ENCODE measurements at places on chromosomes 5 and 9. TPM values are rescaled to one million over a fixed set of nuclear protein-coding genes. Genes with fewer than 3 reads are reported as not detected.

DNA sequence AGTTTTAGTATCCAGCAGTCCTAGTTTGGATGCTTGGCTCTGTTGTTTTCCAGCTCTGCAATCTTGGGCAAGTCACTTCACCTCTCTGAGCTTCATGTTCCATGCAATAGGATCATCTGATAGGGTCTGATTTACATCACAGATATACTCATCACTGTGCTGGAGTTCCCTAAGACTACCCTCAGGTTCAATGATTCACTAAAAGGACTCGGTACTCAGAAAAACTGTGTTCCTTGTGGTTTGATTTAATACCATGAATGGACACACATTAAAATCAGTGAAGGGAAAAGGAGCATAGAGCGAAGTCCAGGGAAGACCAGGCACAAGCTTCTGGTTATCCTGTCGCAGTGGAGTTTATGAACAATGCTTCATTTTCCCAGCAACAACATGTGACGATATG lies 119.9 kb upstream of the EFNA5 start:
- DNase-seq = no peak

DNA sequence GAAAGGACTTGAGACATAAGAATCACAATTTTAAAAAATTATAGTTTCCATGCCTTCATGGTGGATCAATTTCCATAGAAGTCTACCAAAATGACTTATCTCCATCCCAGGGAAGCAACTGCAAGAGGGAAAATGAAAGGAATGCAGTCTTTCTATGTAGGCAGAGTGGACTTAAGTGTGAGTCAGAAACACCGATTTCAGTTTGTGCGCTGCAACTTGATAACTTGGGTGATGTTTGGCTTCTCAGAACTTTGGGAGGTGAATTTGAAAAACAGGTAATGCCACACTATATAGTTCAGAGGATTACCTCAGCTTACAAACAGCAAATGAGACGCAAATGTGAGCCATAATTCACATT lies 708 bp upstream of the CSNK1G3 start:
- DNase-seq = no peak

GRCh38 chr9:108419379-108419778 lies 436.4 kb downstream of the ACTL7B start:
- DNase-seq = no peak

- DNase-seq = no peak
Observed at GRCh38 chr9:3271581-3271980, 254.2 kb downstream of the RFX3 start.

DNA sequence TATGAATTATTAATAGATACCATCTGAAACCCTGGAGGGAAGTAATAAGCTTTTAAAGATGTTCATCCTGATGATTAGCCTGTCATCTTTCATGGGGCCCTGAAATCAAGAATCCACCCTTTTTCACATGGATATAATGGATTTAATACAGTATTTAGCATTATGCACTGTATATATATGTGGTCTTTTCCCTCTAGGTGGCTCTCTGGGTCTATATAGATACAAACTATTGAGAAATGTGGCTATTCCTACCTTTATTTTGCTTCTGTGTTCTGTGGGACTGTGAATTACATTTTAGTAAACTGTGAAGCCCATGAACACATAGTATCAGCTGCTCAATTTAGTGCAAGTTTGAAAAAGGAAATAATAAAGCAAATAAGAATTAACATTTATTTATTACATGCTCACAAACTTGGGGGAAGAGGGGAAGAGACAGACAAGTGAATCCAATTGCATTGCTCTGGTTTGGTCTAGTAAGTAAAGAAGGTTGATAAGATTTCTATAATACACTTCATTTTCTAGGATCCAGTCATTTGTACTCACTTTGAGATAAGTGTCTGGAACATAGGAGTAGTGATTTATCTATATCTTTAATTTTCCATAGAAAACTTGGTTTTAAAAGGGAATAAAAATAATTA lies 112.2 kb downstream of the SCAMP1 start:
- no peak for DNase-seq

- no peak for DNase-seq
Observed at GRCh38 chr9:99818500-99818899, 3.2 kb upstream of the NR4A3 start.

- DNase-seq = no peak
Observed at GRCh38 chr9:38737246-38737645, 17.3 kb upstream of the FAM240B start.

- no peak for DNase-seq
Observed at GRCh38 chr5:38011668-38012188, 171.9 kb upstream of the GDNF start.

DNA sequence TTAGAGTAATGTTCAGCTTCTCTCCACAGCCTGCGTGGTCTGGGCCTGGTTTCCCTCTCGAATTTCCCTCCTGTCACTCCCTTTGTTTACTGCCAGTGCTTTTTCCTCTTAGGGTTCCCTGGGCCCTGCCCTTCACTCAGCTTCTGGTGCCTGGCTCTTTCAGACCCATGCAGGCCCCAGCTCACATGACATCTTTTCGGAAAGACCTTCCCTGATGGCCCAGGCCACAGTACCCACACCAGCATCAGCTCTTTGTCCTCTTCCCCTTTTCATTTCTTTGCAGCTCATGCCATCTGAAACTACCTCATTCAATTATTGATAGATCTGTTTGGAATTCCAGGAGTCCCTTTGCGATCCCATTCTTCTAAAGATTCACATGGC lies 68.1 kb upstream of the ABL1 start:
- DNase-seq = no peak

DNA sequence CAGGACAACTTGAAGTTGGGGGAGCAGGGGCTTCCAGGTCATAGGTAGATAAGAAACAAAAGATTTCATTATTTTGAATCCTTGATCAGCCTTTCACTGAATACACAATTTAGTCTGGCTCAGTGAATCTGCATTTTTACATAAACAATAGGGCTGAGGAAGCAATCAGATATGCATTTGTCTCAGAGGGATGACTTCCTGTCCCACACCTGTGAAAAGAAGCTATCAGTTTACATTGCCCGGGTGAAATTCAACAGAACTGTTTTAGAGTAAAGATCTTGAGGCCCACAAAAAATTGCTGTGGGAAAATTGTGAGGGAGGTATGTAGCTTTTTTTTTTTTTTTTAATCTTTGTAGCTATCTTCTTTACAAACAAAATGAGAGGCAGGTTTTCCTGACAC lies 38.3 kb downstream of the DNAJB5 start:
- no peak for DNase-seq

DNA sequence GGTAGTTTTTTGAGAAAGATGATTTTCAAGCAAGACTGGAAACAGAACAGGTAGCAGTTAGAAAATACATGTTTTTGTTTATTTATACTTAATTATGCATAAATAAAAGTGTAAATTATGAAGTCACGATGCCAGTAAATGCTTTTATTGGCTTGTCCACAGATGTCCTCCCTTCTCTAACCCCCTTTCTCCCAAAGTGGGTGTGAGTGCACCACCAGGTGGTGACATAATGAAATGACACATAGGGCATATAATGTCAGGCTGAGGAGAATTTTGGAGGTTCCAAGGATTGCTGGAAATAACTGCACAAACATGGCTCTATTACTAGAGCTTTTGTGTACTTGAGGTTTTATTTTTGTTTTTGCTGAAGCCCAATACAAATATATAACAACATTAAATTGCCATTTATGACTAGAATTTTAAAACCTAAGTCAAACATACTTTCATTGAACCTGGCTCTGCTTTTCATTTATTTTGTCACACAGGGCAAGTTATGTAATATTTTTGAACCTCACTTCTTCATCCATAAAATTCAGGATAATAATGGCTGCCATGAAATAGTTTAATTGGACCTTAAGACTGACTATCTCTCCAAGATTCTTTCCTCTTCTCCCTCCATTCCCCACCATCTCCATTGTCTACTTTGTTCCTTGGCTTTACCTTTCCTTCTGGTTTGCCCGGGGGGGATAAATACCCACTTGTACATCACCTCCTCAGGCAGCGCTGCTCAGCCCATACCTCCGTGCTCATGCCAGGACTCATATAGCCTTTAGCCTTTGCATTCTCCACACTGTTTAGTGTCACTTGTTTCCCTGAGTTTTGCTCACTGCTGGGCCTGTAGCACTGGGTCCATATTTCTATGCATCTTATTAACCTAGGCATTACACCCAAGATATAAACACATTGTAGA lies 168.8 kb downstream of the PDE4D start:
- peak; percentile 31 for DNase-seq

- no peak for DNase-seq
Observed at GRCh38 chr9:34582787-34583186, 6.7 kb downstream of the CNTFR start.

DNA sequence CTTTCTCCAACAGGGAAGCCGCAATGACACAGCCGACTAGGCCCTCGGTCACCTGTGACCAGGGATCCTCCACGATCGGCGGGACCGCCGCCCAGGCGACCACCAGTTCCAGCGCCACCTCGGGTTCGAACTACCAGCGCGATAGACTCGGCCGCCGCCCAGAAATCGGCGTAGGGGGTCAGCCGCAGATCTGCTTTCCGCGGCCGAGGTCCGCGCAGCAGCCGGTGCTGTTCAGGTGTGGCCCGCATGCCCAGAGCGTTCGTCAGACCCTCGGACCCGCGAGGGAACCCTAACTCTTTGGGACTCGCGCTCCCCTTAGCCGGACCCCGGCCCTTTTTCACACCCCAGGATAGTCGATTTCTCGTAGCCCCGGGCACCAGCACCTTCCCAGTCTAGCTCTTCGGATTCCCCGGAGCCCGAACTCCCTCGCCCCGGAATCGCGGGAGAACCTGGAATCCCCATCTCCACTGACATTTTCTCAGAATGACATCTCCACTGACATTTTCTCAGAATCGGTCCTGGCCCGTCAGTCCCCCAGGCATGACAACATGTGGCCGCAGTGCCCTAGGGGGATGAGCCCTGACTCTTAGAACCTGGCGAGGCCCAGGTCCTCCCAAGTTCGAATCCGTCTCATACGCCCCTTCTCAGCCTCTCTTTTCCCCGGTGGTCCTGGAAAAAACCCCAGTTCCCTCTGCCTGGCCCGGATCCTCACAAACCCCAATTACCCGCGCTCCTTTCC lies 428 bp downstream of the C5orf52 start:
- DNase-seq = no peak

Gene RLN2
- total RNA-seq = 4.9 TPM

Gene IL4
- 0.77 TPM for total RNA-seq

Gene NEUROG1
- not detected for total RNA-seq

Gene GLIPR2
- total RNA-seq = 13.7 TPM

Gene SHISAL2B
- total RNA-seq = not detected

Gene SHC3
- not detected for total RNA-seq

Gene GARNL3
- total RNA-seq = 2.5 TPM

Gene BTNL9
- total RNA-seq = not detected

Gene ADAMTS12
- not detected for total RNA-seq

Gene EIF4EBP3
- 17.3 TPM for total RNA-seq

Gene NKD2
- 0.86 TPM for total RNA-seq
